ENCODE measurements at places on chromosomes 1 and 21.

DNA sequence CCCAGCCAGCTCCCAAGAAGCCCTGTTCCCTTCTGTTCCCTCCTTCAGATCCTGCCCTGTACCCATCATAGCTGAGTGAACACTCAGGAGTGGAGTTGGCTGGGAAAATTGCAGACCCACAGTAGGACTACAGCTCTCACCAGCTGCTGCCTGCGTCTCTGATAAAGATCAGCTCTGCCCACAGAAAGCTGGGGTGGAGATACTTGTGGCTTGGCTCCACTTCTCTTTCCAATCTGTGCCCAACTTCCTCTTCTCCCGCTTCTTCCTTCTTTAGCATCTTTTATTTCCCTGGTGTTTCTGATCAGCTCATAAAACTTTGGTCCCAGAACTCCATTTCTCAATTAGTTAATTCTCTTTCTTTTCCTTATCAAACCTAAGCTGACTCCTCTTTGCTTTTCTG is 5.5 kb upstream of the CD1A start:
- no peak for DNase-seq

GRCh38 chr1:30778154-30778978 is 20.8 kb upstream of the LAPTM5 start:
- no peak for DNase-seq

GRCh38 chr1:188903241-188903640 is 1574.4 kb downstream of the BRINP3 start:
- no peak for DNase-seq

GRCh38 chr1:36132029-36132428 is 7.0 kb upstream of the COL8A2 start:
- DNase-seq = no peak

DNA sequence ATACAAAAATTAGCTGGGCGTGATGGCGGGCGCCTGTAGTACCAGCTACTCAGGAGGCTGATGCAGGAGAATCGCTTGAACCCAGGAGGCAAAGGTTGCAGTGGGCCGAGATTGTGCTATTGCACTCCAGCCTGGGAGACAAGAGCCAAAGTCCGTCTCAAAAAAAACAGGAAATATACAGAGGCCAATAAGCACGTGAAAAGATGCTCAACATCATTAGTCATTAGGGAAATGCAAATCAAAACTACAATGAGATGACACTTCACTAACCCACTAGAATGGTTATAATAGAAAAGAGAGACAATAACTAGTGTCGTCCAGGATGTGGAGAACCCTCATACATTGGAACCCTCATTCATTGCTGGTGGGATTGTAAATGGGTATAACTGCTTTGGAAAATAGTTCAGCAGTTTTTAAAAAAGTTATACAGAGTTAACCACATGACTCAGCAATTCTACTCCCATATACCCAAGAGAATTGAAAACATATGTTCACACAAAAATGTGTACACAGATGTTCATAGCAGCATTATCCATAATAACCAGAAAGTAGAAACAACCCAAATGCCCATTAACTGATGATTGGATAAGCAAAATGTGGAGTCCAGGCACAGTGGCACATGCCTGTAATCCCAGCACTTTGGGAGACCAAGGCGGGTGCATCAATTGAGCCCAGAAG is 6.4 kb upstream of the E2F2 start:
- DNase-seq = no peak

- no peak for DNase-seq
Observed at GRCh38 chr1:203378556-203379245, 27.8 kb upstream of the FMOD start.

GRCh38 chr21:41973861-41974751 is 20.3 kb upstream of the C2CD2 start:
- DNase-seq = peak; percentile 20

DNA sequence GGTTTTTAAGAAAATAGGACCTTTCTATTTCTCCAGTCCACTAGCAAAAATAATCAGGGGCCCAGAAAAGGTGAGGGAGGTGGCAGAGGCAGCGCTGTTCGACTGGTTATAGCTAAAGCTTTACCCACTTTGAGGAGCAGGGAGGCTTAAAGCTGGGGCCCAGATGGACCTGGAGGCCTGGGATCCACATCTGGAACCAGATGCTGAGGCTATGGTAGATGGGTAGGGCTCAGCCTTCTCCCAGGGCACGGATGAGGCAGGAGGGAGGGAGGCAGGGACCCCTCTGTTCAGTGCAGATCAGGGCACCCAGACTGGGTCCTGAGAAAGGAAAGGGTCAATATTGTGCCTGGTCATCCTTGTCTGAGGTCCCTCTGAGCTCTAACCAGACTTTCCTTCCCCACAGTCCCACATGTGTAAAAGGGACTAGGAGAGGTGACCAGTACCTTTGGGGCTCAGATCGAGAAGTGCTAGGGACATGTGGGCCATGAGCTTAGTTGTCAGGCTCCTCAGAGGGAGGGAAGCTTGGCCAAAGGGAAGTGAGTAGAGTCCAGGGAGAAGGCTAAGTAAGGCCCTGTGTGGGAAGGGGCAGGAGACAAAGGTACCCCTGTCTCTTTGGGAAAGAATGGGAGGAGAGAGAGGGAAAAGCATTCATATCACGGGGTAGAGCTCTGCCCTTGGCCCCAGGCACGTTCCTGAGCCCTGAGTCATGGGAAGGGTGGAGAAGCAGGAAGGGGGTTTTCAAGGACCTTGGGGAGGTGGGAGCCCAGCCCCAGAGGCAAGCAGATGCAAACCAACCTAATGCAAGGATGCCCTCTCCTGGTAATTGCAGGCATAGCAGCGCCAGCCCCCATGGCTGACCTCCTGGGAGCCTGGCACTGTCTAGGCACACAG is 15.4 kb downstream of the LMNA start:
- peak; percentile 71 for DNase-seq

GRCh38 chr1:42931108-42931539 is 27.5 kb downstream of the SLC2A1 start:
- DNase-seq = peak; percentile 82

DNA sequence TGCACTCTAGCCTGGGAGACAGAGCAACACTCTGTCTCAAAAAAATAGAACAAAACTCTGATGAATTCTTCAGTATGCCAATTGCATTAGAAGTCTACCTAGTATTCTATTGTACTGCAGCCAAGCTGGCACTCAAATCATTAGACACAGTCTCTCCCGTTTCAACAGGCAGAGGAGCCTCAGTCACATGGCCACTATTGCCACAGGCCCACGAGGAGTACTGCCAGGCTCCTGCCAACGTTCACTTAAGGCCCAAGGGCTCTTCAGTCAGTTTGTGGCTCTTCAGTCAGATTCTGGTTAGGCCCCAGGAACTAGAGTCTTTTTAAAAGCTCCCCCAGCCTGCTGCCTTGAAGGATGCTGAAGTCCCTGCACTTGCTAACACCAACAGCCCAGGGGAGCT is 73.4 kb downstream of the SH3BGR start:
- no peak for DNase-seq

- no peak for DNase-seq
Observed at GRCh38 chr1:179288977-179289376, 4.6 kb upstream of the SOAT1 start.

- DNase-seq = no peak
Observed at GRCh38 chr1:55965981-55966461, 613.3 kb downstream of the PLPP3 start.

DNA sequence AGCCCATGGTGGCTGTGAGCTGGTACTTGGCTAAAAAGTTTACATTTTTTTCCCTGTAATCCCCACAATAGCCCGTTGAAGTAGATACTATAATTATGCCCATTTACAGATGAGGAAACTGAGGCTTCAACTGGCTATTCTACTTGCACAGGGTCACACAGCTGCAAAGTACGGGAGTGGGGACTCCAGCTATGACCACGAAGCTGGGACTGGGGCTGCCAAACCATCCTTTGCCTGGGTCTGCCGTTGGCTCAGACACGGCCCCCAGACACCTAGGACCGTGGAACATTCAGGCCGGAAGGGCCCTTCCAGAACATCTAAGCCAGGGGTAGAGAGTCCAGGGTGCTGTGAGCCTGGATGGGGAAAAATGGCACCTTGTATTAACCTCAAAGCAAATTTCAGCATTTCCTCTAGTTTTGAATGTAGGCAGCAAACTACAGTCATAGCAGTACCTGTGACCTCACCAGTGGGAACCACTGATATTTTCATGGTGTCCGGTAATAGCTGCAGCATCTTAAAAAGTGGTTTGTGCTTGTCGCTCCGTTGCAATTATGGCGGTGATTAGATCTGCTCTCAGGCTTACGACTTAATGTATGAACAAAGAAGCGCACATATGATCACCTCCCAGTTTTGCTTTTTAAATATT is 4.3 kb downstream of the TP73 start:
- no peak for DNase-seq

GRCh38 chr1:246761396-246761795 is 37.2 kb downstream of the SCCPDH start:
- no peak for DNase-seq

DNA sequence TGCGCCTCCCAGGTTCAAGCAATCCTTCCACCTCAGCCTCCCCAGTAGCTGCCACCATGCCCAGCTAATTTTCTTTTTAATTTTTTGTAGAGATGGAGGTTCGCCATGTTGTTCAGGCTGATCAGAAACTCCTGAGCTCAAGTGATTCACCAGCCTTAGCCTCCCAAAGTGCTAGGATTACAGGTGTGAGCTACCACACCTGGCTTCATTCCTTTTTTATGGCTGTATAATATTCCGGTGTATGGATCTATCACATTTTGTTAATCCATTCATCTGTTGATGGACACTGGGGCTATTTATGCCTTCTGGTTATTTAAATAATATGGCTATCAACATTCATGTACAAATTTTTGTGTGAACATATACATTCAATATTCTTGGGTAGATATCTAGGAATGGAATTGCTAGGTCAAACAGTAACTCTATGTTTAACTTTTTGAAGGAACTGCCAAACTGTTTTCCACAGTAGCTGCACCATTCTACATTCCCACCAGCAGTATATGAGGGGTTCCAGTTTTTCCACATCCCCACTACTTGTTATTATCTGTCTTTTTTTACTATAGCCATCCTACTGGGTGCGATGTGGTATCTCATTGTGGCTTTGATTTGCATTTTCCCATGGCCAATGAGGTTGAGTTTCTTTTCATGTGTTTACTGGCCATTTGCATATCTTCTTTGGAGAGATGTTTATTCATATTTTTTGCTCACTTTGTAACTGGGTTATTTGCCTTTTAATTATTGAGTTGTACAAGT is 11.0 kb downstream of the SLC27A3 start:
- no peak for DNase-seq

- DNase-seq = no peak
Observed at GRCh38 chr1:71232786-71233185, 152.0 kb upstream of the ZRANB2 start.

DNA sequence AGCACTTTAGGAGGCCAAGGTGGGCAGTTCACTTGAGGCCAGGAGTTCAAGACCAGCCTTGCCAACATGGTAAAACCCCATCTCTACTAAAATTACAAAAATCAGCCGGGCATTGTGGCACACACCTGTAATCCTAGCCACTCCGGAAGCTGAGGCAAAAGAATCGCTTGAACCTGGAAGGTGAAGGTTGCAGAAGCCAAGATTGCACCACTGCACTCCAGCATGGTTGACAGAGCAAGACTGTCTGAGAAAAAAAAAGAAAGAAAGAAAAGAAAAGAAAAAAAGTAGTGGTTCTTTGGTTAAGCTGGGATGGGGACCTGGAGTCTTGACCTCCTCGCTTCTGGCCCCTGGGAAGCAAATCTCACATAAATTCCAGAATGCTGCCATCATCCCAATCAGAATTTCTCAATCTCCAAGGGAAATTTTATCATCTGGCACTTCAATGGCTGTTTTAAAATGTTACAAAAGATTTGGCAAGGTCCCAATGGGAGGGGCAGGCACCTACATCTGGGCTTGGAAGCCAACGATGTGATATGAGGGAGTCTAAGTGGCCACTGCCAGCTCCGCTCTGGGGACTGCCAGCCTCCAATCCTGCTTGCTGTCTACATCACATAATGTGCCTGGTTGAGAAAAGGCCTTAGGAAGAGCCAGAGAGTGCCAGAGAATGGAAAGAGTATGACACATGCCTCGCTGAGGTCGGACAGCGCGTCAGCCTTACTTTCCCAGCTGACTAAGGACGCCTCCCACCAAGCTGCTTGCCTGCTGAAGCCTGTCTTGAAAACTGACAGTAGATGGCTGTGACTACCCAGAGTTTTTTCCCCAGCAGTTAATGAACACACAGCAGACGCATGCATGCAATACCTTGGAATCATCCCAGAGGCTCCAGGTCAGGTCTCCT is 42.1 kb upstream of the SRP9 start:
- no peak for DNase-seq

- DNase-seq = no peak
Observed at GRCh38 chr1:63739452-63739851, 34.4 kb upstream of the ROR1 start.

- DNase-seq = no peak
Observed at GRCh38 chr21:28240586-28240985, 752.1 kb downstream of the LTN1 start.

DNA sequence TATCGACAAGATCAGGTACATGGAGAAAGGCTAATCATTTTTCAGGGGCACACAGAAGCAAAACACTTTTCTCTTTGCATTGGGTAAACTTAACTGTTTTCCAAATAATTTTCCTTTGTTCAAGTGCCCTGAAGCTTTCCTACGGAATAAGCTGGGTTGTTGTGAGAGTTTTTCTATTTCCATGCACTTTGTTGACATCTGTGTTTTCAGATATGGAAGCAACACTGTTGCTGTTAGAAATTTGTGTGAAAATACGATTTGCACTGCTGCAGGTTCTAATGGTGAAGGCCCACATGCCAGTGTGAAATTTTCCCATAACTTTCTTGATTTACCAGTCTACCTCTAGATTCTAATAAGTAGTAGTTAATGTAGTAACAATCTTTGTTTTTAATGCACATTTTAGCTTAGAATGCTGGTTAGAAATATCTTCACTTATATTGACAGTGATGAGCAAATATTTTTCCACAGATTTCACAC is 18.3 kb downstream of the NFYC start:
- DNase-seq = no peak

GRCh38 chr1:81605023-81605422 is 195.7 kb upstream of the ADGRL2 start:
- no peak for DNase-seq

- DNase-seq = no peak
Observed at GRCh38 chr1:170096806-170097340, 22.4 kb upstream of the KIFAP3 start.

- no peak for DNase-seq
Observed at GRCh38 chr1:27572679-27573426, 31.1 kb downstream of the AHDC1 start.

- peak; percentile 84 for DNase-seq
Observed at GRCh38 chr1:155989242-155990004, 11.1 kb upstream of the ARHGEF2 start.

- no peak for DNase-seq
Observed at GRCh38 chr1:34780528-34780927, 486 bp upstream of the GJB3 start.
